ENCODE measurements at places on chromosomes 2 and 18.
A peak's percentile ranks its signal among the peaks of the same experiment; 100 is the strongest.

GRCh38 chr2:24276349-24276899 lies 83.9 kb downstream of the ITSN2 start:
- no peak for DNase-seq

- DNase-seq, result no peak
Observed at GRCh38 chr2:52000151-52000855, 968.4 kb upstream of the NRXN1 start.

DNA sequence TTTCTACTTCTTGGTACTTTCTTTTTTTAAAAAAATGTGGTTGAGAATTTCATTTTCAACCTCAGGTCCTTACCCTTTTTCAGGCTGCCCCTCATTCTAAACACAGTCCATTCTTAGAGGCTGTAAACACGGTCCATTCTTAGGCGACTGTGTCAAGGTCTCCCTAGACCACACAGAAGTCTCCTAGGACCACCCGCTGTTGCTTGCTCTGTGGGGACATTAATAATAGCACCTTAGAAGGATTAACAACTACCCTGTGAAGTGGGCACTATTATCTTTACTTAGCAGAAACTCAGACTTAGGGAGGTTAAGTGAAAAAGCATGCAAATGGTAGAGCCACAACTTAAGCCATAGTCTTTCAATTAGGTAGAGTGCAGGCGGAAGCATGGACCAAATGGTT lies 91.7 kb downstream of the RBMS1 start:
- DNase-seq, result no peak

DNA sequence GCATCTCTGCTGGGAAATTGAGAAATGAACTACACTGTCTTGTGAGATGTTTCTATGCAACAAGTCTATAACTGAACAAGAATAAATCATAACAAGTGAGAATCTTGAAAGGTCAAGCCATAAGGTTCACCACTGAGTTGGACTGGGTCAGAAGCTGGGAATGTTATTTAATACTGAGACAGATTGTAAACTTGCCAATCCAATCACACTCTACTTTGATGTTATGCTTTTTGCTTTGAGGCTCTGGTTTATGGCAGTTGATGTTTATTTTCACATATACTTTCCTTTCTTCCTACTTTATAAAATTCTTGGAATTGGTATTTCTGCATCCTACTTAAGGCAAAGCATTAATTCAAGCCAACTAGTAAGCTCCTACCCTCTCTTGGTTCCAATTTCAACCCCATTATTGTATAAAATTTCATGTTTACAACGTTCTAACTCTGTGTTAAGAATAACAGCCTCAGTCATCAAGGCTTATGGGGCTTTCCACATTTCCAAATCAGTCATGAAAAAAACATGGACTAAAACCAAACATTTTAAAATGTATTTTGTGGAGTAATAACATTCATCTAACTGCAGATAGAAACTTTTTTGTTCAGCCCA lies 533.4 kb downstream of the NYAP2 start:
- DNase-seq, result no peak

DNA sequence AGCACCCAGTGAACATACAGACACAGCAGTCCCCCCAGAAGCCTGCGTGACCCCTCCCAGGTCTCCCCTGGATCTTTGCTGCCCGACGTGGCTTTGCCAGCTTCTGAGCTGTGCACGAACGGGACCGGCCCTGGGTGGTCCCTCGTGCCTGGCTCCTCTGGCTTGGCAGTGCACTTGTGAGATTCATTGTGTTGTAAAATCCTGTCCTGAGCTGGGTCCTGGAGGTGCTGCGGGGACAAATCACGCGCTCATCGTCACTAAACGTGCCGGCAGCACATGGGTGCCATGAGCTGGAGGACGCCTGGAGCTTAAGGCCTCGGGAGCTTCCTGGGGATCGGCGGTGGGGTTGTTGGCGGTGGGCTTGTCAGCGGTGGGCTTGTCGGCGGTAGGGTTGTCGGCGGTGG lies 104.9 kb downstream of the FAM210A start:
- no peak for DNase-seq

DNA sequence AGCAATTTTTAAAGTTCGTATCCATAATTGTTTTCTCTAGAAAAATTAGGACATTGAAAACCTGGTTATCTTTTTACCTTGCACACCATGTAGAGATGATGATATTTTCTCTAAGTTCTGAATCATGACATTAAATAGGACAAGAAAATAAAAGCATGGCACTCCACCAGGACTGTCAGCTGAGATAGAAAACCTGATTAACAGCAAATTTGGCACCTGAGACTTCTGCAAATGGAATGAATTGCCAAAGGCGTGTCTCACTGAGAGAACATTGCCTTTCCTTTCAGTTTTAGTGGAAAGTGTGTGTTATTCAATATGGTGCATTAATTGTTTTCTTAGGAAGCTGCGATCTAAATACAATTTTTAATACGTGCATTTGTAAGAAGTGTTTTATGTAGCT lies 164.7 kb downstream of the LRRC30 start:
- no peak for DNase-seq

GRCh38 chr2:71275939-71276310 lies 49.0 kb upstream of the PAIP2B start:
- no peak for DNase-seq

- no peak for DNase-seq
Observed at GRCh38 chr18:23405636-23406035, 47.5 kb upstream of the RIOK3 start.

GRCh38 chr2:70420143-70420542 lies 118.3 kb upstream of the FAM136A start:
- DNase-seq, result no peak

- peak; percentile 49 for DNase-seq
Observed at GRCh38 chr2:61177727-61178549, 15.9 kb downstream of the C2orf74 start.

DNA sequence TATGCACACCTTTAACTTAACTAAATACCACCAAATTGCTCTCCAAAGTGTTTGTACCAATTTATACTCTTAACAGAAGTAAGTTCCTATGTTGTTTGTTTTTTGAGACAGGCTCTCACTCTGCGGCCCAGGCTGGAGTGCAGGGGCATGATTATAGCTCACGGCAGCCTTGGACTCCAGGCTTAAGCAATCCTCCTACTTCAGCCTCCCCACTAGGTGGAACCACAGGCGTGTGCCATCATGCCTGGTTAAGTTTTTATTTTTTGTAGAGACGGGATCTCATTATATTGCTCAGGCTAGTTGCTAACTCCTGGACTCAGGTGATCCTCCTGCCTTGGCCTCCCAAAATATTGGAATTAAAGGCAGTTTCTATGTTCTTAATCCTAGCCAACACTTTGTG lies 13.1 kb upstream of the NAB1 start:
- DNase-seq, result no peak

DNA sequence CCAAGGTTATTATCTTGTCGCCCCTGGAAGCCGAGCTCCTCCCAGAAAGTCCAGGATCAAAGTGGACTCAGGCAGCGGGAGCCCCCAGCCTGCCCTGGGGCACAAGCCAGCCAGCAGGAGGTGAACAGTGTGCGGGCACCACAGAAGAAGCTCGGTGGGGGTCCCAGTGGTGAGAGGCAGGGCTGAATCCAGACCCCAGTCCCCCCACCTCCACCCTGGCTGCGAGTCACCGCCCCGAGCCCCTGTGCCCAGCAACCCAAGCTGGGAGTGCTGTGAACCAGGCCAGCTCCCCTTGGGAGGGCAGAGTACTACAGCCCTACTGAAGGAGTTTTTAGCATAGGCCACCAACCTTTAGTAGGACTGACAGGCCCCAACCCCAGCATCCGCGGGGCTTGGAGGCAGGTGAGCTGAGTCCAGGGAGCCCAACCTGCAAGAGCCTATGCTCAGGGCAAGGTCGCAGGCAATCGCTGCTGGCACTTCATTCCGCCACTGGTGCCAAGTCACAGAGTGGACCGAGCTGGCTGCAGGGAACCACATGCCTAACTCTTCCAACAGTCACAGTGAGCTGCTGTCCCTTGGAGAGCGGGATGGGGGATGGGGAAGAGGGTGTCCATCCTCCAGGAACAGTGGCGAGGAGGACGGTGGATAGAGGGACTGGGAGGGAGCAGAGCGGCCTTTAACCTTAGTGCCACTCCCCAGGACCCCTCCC lies 3.0 kb downstream of the PIEZO2 start:
- no peak for DNase-seq

DNA sequence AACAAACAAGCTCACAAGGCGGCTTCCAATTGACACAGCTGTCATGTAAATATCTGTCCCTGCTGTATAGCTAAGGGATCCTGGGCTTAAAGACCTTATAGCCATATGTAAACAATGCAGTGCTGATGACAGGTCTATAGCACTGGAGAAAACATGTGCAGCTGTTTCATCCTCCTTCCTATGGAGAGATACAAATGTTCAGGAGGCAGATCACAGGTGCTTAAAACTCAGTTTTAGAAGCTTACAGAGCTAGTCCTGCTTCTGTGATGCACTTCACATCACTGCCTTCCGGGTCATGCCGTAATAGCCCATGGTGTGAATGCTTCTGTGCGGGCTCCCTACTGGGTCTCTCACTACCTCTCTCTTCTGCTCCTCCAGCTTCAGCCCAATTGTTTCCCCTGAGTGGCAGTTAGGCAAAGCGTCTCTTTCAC lies 262.4 kb upstream of the CHST9 start:
- no peak for DNase-seq

GRCh38 chr2:239774933-239775622 lies 250.1 kb downstream of the NDUFA10 start:
- DNase-seq, result no peak

GRCh38 chr18:41992703-41993102 lies 37.7 kb downstream of the PIK3C3 start:
- no peak for DNase-seq

- DNase-seq, result no peak
Observed at GRCh38 chr18:67511840-67512239, 4.7 kb downstream of the DSEL start.

DNA sequence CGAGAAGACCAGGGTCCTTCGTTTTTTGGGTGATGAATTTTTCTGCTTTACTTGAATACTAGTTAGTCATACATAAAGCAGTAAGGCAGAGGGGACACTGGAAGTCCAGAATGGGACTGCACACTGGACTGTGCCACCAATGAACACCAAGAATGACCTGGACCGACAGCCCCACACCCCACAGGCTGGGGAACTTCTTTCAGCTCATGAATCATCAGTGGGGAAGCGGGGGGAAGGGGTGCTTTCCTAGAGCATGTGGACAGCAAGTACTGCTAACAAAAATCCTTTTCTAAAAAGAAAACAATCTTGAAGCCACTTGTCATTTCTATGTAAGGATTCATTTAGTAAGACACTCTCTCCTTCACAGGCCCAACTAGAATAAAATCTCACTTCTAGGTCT lies 86.0 kb downstream of the DTNB start:
- no peak for DNase-seq

DNA sequence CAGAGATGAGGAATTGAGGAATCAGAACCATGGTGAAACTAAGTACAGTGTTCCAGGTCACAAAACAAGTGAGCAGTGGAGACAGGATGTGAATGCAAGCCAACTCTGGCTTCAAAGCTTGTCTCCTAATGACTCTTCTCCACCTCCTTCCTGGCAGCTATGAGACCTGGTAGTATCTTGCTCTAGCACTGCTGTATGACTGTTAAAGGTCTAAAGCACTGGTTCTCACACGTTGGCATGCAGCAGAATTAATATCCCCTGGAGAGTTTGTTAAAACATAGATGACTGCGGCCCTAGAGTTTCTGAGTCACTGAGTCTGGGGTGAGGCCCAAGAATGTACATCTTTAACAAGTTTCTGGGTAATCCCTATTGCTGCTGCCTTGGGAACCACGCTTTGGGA lies 63.3 kb downstream of the SUCLG1 start:
- no peak for DNase-seq

DNA sequence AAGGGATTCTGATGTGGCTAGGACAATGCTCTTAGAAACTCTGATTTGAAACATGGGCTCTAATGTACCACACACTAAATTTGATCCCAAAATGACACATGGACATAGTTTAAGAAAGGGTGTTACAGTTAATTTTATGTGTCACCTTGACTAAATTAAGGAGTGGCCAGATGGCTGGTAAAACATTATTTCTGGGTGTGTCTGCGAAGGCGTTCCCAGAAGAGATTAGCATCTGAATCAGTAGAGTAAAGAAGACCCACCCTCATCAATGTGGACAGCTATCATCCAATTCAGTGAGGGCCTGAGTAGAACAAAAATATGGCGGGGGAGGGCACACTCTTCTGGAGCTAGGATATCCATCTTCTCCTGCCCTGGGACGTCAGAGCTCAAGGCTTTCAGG lies 283.1 kb upstream of the CHAC2 start:
- DNase-seq, result no peak

DNA sequence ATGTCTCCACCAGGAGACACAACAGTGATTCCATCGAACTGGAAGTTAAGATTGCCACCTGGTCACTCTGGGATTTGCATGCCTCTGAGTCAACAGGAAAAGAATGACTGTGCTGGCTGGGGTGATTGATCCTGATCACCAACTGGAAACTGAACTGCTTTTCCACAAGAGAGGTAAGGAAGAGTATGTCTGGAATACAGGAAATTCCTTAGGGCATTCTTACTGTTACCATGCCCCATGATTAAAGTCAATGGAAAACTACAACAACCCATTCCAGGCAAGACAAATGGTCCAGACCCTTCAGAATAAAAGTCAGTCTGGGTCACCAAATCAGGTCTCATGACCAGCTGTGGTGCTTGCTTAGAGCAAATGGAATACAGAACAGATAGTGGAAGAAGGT lies 12.0 kb upstream of the DDX1 start:
- DNase-seq, result no peak

DNA sequence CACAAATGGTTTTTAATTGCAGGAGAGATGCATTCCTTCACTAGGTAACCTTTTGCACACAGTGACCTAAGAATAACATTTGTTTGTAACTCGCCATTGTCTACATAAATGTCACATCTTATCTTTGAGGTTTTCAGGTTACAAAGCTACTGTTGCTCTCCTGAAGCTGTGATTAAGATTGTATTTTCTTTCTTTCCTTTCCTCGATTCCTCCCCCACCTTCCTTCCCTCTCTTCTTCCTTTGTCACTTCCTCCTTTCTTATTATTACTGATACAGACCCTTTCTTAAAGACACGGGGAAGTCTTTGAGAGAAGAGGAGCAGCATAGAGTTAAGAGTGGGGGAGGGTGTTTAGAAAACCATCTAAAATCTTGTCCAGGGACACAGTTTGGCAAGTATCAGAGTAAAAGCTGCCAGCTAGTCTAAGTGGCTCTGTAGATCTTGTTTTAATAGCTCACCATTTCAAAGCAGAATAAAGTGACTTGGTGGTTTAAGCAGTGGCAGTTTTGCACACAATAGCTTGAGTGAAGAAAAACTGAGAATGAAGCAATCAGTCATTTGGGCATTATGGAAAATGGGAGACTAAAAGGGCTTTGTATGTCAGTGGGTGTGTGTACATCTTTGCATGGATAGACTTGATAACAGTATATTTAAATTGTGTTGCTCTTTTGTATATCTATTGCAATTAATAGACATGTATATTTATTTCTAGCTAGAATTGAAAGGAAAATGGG lies 10.9 kb downstream of the CERS6 start:
- DNase-seq, result no peak

- no peak for DNase-seq
Observed at GRCh38 chr2:113228991-113229716, 49.6 kb downstream of the PAX8 start.

DNA sequence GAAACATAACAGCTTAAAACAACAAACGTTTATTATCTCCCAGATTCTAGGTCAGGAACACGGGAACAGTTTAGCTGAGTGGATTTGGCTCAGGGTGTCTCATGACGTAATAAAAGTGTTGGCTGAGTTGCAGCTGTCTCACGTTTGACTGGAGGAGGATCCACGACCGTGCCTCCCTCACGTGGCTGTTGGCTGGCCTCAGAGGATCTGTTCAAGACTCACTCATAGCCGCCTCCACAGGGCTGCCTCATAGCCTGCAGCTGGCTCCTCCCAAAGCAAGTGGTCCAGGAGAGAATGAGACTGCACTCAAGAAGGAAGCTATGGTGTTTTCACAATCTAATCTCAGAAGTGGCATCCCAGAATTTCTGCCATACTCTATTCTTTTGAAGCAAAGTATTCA lies 167.1 kb downstream of the RPRM start:
- no peak for DNase-seq
